ENCODE measurements at places on chromosomes 2 and 18. TPM values are rescaled to one million over a fixed set of nuclear protein-coding genes. Genes with fewer than 3 reads are reported as not detected.

- DNase-seq = no peak
Measured at GRCh38 chr2:44947028-44947375, 5.5 kb downstream of the SIX3 start.

DNA sequence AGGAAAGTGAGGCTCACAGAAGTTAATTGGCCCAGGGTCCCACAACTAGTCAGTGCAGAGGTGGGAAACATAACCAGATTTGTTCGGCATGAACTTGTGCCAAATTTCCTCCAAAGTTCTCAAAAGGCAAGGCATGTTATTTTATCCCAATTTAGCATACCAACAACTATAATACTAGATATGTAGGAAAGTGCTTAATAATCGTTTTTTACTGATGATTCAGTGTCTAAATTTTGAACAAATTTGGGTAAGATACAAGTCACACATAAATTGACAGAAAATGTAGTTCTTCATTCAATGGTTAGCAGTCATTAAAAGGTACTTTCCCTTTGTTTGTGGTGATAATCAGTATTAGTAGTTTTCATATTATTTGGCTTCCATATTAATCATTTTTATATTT is 38.5 kb upstream of the CYBRD1 start:
- DNase-seq = no peak

- no peak for DNase-seq
Measured at GRCh38 chr2:65320946-65321345, 93.3 kb downstream of the ACTR2 start.

- DNase-seq = no peak
Measured at GRCh38 chr2:127034883-127035611, 71.9 kb downstream of the BIN1 start.

GRCh38 chr2:212984129-212984528 is 167.3 kb downstream of the IKZF2 start:
- no peak for DNase-seq

- no peak for DNase-seq
Measured at GRCh38 chr18:5145168-5145825, 51.8 kb downstream of the AKAIN1 start.

DNA sequence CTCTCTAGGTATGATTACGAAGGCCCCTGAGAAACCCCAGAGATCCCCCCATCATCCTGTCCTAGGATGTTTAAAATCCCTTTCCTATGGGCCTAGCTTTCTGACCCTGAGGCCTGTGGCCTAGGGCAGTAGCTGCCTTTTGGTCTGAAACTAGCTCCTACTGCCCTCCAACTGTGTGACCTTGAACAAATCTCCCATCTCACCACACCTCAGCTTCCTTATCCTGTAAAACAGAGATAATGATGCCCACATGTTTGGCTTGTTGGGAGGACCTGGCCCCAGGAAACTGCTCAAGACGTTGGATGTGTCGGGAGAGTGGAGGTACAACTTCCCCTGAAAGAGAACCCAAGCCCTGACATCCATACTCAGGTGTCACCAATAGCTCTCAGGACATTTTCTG is 213.2 kb downstream of the SMAD2 start:
- no peak for DNase-seq

- DNase-seq = no peak
Measured at GRCh38 chr2:49978341-49978740, 824.0 kb upstream of the FSHR start.

GRCh38 chr2:198259496-198259895 is 455.1 kb downstream of the PLCL1 start:
- no peak for DNase-seq

DNA sequence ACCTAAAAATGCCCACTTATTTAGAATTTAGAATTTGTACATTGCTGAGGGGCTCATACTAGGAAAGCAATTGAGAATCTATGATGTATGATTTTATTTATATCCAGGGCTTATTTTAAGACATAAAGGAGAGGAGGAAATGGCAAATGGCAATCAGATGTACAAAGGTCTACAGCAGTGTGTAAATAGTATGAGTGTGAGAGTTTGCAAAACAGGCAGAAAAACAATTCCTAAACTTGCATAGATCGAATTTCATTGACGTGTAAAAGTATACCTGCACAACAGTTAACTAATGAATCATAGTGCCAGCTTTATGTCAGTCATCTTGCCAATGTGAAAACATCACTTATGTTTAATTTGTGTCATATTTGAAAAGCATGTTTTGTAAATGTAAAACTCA is 718.7 kb upstream of the GCFC2 start:
- no peak for DNase-seq

Gene C2orf80
- not detected for total RNA-seq

Gene MROH2A
- total RNA-seq = not detected

Gene CYTIP
- total RNA-seq = 363 TPM

Data from natural killer cell (primary cell).